ENCODE measurements at places on chromosomes 4 and X.

DNA sequence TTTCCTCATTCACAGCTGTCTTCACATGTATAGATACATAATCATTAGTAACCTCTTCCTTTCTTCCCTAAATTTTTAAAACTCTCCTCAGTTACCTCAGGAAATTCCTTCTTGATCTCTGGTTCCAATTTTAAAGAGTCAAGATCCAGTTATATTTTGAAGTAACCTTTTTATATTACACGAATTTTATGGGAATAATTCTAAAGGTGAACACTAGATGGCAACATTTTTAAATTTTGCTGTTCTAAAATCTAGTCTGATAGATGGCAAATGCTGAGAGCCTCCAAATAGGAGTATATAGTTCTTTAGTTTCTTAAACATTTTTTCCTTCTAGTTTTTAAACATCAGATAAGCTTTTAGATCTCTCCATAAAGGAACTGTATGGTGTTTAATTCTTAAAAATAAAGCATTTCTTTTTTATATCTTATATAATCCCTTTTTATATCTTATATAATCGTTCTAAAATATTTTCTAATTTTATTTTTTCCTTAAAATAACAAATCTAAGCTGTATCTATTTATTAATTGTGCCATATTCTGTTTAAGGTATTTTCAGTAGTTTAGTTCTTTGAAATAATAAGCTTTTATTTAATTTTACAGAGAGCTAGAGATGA is 37.9 kb upstream of the PAPSS1 start:
- DNase-seq = peak; percentile 46

DNA sequence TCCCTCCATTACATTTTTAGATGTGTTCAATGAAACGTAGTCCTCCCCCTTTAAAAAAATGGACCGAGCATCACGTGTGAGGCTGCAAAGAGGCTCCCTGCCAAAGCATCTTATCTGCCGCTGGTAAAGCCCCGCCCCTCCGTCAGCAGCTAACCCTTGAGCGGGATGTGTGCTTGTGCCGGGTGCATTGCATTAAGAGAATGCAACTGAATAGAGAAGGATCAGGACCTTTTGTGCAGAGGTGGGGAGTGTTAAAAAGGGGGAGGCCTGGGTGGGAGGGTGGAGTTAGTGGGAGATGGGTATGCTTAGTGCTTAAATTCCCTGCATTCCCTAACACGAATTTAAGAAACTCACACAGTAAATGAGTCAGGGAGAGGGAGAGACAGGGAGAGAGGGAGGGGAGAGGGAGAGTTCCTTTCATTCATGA is 66.0 kb downstream of the TBL1X start:
- DNase-seq = peak; percentile 67

- DNase-seq = no peak
Observed at GRCh38 chr4:6008766-6009385, 9.4 kb downstream of the C4orf50 start.

DNA sequence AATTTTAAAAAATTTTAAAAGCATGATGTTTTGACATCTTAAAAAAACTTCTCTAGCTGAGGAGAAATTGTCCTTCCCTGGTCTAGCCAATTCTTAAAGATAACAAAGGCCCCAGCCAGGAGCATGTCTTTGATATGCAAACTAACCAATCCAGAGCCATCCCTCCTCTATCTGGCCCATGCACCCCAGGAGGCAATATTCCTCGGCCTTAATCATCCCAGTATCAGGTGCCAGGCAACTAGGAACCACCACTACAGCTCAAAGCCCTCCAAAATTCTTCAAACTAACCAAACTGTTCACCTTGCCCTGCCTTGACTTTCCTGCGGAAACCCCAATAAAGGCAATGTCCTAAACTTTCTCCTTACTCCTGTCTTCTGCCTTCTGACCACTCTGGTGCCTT is 97.8 kb upstream of the USP9X start:
- no peak for DNase-seq

GRCh38 chrX:115499112-115499805 is 61.7 kb upstream of the PLS3 start:
- DNase-seq = peak; percentile 43

- DNase-seq = no peak
Observed at GRCh38 chr4:109010521-109010920, 247.7 kb upstream of the ETNPPL start.

- no peak for DNase-seq
Observed at GRCh38 chrX:135520022-135520552, 373 bp upstream of the INTS6L start.

DNA sequence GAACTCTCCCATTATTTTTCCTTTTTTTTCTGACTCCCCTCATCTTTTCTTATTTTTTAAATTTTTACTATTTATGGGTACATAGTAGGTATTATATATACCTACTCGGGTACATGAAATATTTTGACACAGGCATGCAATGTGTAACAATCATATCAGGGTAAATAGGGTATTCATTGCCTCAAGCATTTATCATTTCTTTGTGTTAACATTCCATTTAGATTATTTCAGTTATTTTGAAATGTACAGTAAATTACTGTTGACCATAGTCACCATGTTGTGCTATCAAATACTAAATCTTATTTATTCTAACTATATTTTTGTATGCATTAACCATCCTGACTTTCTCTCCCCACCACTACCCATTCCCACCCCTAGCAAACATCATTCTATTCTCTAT is 33.8 kb upstream of the SLIT2 start:
- no peak for DNase-seq

- peak; percentile 29 for DNase-seq
Observed at GRCh38 chr4:124703154-124703553, 9.4 kb downstream of the ANKRD50 start.

- DNase-seq = no peak
Observed at GRCh38 chr4:84751707-84752106, 168.8 kb downstream of the CDS1 start.

DNA sequence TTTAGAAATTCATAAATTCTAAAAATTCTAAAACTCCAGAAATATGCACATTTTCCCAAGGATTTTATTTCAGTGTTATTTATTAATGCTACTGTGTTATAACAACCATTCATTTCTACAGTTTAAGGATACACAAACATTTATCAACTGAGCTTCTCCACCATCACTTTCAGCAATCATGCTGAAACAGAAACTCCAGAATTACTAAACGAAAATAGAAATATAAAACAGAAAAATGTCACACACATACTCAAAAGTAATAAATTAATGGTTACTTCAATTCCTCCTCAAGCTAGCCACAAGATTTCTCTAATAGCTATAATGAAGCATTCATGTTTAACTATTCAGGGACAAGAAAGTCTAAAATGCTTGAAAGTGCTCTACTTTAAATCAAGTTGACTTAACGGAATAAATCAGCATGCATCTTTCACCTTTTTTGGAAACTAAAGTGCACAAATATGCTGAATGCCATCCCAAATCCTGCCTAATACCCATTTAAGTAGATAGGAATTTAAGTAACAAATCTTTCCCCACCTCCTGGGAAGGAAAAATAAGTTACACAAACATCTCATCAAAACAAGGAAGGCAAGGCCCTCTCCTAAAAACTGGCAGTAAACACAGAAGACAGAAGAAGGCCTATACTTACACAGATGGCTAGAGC is 563 bp downstream of the FAM13A start:
- no peak for DNase-seq

DNA sequence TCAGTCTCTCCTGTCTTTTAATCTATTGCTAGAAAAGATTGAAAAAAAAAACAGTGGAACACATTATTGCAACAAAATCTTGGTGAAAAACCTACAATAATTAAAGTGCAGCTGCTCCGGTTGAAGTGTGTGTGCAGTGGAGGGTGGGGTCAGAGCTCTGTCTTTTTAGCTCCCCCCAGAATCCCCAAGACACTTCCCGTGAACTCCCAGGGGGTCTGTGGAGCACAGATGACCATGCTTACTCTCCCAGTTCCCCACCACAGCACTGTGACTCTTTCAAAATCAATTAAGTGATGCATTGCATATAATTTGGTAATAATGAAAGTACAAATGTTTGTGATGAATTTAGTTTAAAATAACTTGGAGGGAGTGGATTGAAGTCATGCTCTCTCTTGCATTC is 15.7 kb upstream of the SLC10A4 start:
- no peak for DNase-seq

DNA sequence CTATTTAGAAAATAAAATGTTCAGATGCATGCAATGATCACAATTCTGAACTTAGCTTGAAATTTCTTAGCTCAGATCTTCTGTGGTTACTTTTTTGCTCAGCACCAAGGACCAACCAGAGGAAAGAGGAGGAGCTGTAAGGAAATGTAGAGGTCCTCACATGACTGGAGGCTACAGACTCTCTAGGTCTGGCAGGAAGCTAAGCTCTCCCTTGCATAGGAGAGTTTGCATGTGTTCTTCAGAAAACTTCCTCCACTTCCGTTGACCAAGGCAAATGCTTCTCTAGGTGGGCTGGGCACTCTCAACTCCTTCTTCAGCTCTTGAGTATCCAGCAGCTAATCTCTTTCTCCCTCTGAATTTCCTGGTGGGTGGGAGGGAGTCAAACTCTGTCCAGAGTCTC is 119.6 kb downstream of the BTC start:
- no peak for DNase-seq
